Heart right ventricle (tissue), 16 donors: ENCODE measurements at places on chromosomes 11 and 22.

- no peak for DNase-seq
Observed at GRCh38 chr22:23218053-23218866, 38.0 kb downstream of the BCR start.

GRCh38 chr11:57675176-57675941 is 7.4 kb downstream of the ZDHHC5 start:
- no peak for DNase-seq

DNA sequence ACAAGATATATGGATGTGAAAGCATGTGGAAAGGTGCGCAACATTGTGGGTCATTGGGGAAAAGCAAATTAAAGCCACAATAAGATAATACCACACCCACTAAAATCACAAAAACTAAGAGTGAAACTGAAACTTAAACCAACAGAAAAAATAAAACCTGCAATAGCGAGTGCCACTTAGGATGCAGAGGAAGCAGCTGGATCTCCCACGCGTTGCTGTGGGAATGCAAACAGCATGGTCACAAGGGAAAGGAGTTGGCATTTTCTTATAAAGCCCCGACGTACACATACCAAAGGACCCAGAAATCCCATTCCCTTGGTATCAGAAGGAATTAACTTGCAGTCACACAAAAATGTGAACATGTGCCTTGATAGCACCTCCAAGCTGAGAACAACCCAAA is 712.0 kb downstream of the TBC1D22A start:
- DNase-seq, result no peak

DNA sequence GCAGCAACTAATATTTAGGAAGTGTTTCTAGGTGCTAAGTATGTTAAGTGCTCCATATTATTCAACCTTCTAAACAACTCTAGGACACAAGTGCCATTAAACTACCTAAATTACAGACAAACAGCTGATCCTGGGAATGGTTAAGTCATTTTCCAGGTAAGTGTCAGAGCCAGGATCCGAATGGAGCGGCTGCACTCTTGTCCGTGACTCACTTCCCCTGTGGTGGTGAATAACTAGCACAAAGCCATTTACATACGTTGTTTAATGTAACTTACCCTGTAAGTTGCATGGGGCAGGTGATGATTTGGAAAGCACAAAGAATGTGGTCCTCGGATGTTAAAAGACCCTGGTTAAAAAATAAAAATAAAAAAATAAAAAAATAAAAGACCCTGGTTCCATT is 8.8 kb upstream of the PRG2 start:
- DNase-seq, result no peak

DNA sequence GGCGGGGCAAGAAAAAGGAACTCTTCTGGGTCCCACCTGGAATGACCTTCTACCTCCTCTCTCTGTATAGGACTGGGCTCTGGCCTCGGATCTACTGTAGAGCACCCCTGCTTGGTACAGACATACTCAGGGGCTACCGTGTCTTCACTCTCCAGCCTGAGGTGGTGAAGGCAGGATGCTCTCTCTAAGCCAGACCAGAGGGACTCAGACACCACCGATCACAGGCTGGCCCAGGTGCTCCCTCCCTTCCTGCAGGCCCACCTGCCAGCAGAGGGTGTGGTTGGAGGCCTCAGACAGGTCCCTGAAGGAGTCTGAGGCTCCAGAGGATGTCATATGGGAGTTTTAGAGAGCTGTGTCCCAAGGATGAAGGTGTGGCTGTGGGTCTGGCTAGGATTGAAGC is 4.1 kb downstream of the NHERF4 start:
- no peak for DNase-seq

DNA sequence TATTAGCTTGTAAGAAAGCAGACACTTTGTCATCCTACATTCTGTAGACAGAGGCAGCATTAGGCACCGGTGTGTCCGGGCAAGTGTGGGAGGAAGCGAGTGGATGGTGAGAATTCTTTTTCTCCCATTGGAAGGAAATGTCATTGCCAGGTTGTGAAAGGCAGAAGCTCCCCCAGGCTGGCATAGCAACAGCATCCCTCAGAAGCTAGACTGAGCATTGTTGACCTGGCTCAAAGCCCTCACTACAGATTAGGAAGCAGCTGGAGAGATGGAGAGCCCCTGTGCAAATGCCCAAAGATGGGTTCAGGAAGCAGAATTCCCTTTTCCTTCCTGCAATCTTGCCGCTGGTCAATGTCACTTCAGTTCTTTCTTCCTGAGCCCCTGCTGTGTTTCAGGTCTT is 1299.3 kb downstream of the TBC1D22A start:
- DNase-seq, result no peak

DNA sequence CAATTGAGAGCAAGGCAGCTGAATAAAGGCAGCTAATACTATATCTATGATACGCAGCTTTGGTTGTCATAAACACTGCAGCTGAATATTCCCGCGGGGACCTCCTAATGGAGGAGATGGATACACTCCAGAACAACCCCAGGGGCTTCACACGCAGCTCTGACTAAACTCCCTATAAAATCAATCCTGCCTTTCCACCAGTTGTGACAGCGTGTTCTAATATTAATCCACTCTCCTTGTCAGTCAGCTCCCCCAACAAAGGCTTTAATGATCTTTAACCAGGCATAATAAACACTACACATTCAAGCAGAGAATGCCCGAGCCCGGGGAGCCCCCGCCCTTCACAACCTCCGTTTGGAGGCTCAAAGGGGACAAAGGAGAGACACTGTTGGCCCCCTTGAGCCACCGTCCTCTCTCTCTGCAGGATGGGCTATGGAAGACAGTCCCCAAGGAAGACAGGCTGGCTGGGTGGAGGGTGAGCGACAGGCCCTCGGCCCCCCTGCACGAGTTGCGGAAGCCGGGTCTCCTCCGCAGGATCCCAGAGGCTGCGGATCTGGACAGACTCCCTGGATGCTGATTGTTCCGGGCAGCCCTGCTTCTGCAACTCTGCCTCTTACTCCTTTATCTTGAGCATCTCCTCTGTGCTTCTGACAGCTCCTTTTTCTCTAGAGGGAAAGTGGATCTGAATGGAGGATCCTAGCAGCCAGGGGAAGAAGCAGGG is 565.2 kb downstream of the BUD13 start:
- no peak for DNase-seq

GRCh38 chr22:44458044-44459020 is 39.7 kb downstream of the RTL6 start:
- DNase-seq, result no peak

DNA sequence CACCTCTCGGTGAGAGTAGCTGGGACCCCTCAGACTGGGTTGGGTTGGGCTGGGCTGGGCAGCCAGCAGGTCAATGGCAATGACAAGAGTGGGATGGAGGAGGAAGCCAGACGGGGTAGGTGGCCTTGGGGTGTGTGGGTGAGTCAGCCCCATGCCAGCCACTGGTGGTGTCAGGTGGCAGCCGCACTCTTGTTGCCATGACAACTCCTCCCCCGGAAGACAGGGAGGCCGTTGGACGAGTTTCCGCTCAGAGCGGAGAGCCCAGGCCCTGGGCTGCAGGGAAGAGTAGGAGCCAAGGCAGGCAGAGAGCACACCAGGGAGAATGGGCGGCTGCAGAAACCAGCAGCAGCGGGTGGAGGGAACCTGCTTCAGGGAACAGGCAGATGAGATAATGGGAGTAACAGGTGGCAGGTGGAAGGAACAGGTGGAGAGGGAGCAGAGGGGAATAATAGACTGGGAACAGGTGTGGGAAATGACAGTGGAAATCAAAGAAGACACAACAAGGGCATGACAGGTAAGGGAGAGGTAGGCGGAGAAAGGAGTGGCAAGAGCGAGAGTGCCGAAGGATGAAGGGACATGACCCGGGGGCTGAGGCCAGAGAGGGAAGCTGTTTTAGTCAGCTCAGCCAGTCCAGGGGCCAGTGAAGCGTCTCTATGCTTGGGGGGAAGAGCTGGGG is 8.7 kb downstream of the SPTBN2 start:
- no peak for DNase-seq

DNA sequence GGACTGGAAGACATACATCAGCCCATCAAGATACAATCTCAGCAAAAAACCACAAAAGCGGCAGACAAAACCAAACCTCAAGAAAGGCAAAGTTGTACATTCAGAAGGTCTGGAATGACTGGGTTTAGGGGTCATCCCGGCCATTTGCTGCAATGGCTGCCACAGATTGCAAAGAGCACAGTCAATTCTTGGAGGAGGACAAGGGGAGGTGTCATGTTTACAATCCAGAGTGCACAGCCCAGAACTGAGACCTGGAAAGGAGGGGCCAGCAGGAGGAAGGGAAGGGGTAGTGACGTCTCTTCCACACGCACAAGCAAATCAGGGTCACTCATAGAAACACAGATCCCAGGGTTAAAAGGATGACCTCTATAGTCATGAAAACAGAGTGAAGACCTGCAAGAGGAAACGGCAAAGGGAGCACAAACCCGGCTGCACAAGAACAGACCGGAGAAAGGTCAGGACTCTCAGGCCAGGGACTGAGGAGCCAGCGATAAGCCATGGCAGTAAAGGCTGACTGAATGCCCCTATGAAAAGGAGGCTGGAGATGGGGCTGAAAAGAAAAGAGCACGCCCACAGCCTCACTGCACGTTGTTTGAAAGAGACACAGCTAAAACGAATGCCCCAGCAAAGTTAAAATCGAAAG is 18.2 kb upstream of the MUC5AC start:
- DNase-seq, result no peak

DNA sequence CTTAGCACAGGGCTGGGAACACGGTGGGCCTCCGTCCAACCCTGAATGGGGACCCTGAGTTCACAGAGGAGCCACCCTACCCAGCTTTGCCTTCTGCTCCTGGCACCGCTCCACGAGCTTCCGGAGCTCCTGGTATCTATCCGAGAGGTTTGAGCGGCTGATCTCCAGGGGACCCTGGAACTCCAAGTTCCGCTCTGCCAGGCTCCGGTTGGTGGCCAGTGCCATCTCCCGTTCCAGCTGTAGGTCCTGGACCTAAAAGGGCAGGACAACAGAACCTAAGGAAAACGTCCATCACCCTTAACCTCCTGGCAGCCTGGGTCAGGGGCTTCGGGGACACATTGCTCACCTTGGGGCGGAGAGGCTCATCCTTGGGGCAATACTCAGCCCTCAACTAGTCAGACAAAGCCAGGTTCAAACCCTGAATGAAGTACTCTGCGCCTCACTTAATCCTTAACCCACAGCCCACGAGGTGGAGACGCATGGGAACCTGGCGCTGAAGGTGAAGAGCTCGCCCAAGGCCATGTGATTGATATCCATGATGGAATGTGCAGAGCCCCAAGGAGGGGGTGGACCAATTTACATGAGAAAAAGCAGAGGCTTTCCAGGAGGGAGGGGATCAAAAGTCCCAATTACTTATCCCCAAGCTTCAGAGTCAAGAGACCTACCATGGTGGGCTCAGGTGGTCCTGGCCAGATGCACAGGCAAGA is 27.1 kb downstream of the VPS37C start:
- DNase-seq, result no peak
